ENCODE measurements at places on chromosomes 1 and 21.

DNA sequence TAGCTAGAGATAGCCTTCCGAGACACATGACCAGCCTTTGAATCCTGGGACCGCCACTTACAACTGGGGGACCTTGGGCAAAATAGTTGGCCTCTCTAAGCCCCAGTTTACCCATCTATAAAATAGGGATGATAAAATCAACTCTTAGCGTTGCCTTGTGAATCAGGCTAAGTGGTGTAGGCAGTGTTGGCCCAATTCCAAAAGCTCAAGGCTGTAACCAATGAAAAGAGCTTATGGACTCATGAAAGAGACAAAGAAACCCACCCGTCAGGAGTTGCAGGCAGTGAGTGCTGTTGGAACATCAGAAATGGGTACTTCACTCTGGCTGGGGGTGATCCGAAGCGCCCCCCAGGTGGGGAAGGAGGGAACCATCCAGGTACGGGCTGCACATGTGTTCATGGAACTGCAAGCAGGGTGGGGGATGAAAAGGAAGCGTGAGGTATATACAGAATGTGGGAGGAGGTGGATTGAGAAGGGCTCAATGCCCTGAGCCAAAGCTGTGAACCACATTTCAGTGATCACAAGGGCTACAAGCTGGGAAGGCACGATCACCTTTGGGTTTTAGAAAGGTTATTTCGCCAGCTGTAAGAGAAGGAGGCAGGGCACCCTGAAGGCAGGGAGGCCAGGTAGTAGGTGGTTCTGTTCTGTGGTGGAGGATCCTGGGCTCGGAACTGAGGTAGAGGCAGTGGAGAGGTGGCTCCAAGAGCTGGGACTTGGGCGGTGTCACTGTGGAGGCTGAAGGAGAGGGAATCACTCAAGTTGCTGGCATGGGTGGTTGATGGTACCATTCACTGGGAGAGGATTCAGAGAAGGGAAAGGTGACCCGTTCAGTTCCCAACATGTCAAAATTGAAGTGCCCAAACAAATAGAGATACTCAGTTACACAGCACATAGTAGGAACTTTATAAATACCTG lies 11.4 kb upstream of the KIAA1614 start:
- DNase-seq, result no peak

DNA sequence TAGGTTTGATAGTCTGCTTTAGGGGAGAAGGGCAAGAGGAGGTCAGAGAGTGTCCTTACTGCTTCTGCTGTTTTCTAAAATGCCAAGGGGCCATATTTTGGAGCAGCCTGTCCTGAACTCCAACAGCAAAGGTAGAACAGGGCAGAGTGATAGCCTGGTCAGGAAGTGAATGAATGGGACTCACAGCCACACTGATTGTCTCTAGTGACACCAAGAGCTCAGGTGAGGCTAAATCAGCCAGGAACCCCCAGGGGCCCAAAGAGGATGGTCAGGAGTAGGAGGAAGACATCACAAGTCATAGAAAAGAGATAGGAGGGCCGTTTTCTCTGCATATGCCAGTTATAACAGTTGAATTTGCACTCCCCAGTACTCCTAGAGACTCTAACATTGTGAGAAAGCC lies 97.4 kb upstream of the DUSP10 start:
- DNase-seq, result no peak

- DNase-seq, result no peak
Measured at GRCh38 chr21:37342046-37342632, 24.4 kb upstream of the DYRK1A start.

GRCh38 chr21:16492892-16493291 lies 763.1 kb downstream of the USP25 start:
- DNase-seq, result no peak

DNA sequence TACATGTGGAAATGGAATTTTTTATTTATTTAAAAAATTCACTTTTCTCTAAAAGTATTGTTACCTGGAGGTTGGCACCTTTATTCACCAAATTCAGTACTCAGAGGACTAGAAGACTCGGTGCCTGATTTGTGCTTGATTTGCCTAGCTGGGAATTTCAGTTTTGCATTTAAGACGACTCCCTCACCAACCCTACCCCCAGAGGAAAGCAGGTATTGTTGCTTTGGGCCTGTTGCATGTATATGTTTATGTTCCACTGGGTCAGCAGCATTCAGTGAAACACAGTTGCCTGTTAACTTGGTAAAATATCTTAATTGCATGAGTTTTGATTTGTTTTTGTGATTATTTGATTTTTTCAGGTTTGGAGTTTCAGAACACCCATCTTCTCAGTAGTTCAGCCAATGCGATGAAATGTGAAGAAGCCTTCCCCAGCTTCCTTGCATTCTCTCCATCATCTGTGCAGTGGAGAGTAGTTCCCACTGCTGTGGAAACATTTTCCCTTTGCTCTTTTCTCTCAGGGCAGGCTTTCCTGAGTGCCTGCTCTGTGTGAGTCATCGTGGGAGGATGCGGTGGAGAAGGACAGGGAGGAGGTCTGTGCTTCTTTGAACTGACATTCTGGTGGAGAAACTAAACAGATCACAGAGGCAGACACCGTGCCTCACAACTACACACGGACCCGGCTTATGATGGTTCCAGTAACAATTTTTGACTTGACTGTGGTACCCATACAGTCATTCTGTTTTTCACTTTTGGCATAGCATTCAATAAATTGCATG lies 6.4 kb downstream of the ADARB1 start:
- DNase-seq, result no peak

DNA sequence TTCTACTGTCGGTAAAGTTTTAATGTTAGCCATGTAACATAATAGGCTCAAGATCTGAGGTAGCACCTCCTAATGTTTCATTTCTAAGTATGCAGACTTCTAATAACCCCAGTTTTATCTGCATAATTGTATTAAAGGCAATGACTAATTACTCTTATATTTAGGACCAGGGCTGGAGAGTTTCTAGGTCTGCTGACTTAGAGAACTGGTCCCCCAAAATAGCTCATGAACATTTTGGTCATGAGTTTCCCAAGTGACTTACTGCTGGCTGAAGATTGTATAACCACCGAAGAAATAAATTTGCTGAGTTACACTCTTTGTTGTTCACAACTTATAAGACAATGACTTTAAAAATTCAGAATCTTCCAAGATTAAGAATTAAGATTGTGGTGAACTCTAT lies 197.8 kb upstream of the TNR start:
- no peak for DNase-seq

GRCh38 chr1:198893763-198894444 lies 255.1 kb downstream of the PTPRC start:
- DNase-seq, result no peak

DNA sequence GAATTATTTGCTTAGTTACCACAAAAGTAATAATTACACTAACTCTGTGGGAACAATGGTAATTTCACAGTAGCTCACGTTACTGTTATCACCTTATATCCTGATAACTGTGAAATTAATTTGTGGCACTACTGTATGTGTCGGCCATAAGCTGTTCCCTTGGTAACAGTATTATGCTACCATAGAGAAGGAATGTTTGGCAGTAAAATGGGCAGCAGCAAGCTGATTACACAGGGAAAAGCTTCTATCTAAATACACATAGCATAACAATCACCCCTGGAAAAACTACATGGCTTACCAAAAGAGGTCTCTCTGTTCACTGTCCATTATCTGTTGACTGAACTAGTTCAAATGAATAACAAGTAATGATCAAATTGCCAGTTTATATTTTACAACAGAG lies 124.1 kb downstream of the DPYD start:
- DNase-seq, result no peak

GRCh38 chr1:221100611-221101010 lies 221.4 kb downstream of the HLX start:
- no peak for DNase-seq

- DNase-seq, result no peak
Measured at GRCh38 chr1:68149907-68150306, 82.4 kb downstream of the WLS start.

- DNase-seq, result peak; percentile 72
Measured at GRCh38 chr1:44808063-44808937, at the start of gene BTBD19. Gene BTBD19, plus strand, starts transcription at chr1:44808523. Its CDS starts 298 bp downstream, at chr1:44808821.

DNA sequence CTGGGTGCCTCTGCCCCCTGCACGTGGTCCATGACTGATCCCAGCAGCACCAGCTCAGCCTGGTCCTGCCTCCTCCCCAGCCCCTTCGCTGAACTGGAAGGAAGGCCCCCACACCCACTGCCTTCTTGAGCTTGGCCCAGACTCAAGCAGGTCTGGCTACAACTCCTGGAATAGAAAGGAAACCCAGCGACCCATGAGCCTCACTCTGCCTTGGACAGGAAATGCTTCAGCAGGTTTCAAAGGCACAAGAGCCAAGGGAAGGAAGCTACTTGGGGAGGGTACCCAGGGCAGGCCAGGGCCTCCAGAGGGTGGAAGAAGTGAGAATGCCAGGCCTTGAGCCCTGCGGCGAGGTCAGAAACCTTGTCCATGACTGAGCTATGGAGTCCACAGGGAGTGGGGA lies 35.9 kb upstream of the RD3 start:
- no peak for DNase-seq

DNA sequence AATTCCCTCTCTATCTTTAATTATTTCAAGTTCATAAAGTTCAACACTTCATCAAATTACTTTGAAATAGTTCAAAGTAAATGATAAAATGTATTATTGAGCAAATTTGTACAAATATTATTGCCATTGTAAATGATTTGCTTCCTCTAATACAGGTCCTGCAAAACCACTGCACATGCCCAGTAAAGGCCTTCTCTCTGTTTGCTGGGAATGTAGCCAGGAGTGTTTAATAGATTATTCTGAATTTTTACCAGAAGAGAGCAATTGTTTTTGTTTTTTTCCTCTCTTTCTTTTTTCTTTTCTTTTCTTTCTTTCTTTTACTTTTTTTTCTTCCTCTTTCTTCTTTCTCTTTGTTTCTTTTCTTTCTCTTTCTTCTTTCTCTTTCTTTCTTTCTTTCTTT lies 486.3 kb downstream of the PTBP2 start:
- DNase-seq, result no peak

- DNase-seq, result no peak
Measured at GRCh38 chr21:18776936-18777335, 373.4 kb upstream of the TMPRSS15 start.

- DNase-seq, result no peak
Measured at GRCh38 chr21:25465263-25465662, 142.0 kb downstream of the MRPL39 start.

GRCh38 chr1:46529031-46529630 lies 22.3 kb downstream of the KNCN start:
- DNase-seq, result no peak

- DNase-seq, result no peak
Measured at GRCh38 chr21:39479164-39479813, 27.5 kb downstream of the SH3BGR start.

- DNase-seq, result no peak
Measured at GRCh38 chr1:43279161-43279560, 6.2 kb downstream of the C1orf210 start.

DNA sequence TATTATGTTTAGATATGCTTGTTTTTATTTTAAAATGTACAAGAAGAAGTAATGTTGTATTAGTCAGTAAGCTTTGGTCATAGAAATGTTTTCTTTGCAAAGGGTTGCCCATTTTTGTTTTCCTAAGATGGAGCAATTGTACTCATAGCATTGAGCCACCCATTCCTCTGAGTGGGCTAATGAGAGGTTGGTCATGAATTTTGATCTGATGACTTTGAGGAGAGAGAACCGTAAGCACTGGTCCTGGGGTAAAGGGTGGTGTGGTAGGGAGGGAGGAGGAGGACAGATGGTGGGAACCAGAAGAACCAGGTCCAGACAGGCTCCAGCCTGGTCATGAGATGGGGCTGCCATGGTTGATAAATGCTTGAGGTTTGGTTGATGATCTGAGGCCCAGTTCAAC lies 15.9 kb upstream of the SLC6A9 start:
- no peak for DNase-seq

DNA sequence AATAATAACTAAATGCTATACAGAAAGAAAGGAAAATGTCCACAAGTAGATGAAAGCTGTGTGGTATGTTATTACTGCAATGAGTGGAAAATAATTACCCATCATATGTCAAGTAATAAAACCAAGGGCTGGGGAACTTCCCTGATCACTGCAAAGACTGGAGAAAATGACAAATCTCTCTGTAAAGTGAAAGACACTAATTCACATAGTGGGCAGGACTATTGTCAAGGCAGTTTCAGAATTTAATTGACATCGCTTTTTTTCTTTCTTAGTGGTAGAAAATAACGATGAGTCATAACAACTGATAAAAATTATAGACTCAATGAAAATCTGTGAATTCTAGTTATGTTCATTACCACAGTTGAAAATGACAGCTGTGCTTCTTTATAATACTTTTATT lies 153.7 kb upstream of the ST6GALNAC5 start:
- no peak for DNase-seq

GRCh38 chr1:6427441-6428390 lies 3.1 kb downstream of the ESPN start:
- DNase-seq, result no peak

GRCh38 chr1:237902960-237903743 lies 12.4 kb upstream of the ZP4 start:
- no peak for DNase-seq

Data from stimulated activated CD4-positive, alpha-beta T cell treated with anti-CD3 and anti-CD28 coated beads, TNF-alpha, amount 100 ng/mL, for 24 hours (primary cell).